ENCODE measurements at places on chromosomes 5 and 9. TPM values are rescaled to one million over a fixed set of nuclear protein-coding genes. Genes with fewer than 3 reads are reported as not detected.

FAM221B gene
- 0.10 TPM for polyA plus RNA-seq

NME5 gene
- polyA plus RNA-seq: 23.6 TPM

SLC22A4 gene
- polyA plus RNA-seq: 6.2 TPM

SLC23A1 gene
- 11.7 TPM for polyA plus RNA-seq

SIT1 gene
- polyA plus RNA-seq: 0.28 TPM
